ENCODE measurements at places on chromosomes 5 and 9.

- DNase-seq: no peak
Measured at GRCh38 chr9:125536776-125537175, 170.2 kb downstream of the MAPKAP1 start.

- DNase-seq: no peak
Measured at GRCh38 chr5:17801595-17801994, 167.3 kb downstream of the TAF11L14 start.

DNA sequence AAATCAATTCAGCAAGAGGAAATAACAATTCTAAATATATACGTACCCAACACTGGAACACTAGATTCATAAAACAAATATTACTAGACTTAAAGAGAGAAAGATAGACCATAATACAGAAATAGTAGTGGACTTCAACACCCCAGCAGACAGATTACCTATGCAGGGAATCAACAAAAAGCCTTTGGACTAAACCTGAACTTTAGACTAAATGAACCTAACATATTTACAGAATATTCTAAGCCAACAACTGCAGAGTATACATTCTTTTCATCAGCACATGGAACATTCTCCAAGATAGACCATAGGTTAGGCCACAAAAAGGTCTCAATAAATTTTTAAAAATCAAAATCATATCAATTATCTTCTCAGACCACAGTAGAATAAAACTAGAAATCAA lies 32.9 kb upstream of the BARX1 start:
- DNase-seq: no peak

GRCh38 chr5:134504629-134505300 lies 20.7 kb upstream of the JADE2 start:
- DNase-seq: no peak

DNA sequence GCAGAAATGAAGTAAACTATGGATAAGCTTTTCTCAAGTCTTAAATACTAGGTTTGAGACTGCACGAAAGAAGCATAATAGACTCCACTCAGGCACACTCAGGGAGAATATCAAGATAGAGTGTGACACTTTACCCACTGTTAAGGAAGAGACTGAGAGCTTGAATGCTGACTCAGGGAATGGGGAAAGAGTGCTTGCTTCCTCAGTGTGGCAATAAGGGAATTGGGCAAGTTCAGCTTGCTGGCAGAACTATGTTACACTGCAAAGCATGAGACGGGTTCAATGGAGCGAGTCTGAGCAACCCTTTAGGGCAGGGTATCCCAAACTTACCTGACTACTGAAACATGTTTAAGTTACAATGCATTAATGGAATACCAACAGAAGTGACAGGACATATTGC lies 237.7 kb upstream of the MEF2C start:
- no peak for DNase-seq
